Cortex of kidney (tissue), 1 donor: ENCODE measurements at places on chromosomes 2 and 18.

DNA sequence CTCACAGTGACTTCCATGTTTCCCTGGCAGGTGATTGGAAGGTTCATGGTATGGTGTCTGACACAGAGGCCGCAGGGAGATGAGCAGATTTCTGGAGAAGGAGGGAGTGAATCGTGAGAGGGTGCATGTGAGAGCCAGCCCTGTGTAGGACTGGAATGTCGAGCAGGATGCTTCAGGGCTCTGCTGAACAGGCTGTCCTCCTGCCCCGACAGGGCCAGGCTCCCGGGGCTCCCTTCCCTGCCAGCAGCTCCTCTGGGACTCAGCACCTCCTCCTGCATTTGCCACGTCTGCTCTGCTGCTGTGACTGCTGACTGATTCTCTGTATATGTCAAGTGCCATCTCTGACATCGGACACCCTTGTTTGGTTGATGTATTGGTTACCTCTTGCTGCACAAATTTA lies 38.5 kb upstream of the INHBB start:
- DNase-seq: no peak

- no peak for DNase-seq
Observed at GRCh38 chr2:128369108-128369555, 50.5 kb upstream of the HS6ST1 start.

GRCh38 chr2:74420006-74420405 lies 1.4 kb downstream of the C2orf81 start:
- no peak for DNase-seq

- no peak for DNase-seq
Observed at GRCh38 chr2:181742922-181743722, 62.8 kb upstream of the NEUROD1 start.

DNA sequence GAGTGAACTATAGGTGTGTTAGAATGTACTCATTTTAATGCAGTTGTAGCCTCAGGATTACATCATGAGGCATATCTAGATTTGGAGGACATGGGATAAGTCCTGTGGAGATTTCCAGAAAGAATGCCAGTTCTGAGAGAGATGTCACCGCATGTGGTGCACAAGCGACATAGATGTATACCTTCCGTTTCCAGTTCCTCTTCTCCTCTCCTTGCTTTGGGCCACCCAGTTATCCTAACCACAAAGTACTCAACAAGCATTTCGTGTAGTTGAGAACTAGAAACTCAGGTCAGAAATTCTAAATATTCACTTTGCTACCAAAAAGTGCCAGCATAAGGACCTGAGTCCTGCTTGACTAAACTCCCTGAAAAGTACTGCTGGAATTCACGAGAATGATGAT lies 66.5 kb downstream of the KCTD18 start:
- no peak for DNase-seq

GRCh38 chr2:128638341-128639119 lies 319.9 kb upstream of the HS6ST1 start:
- DNase-seq: no peak

DNA sequence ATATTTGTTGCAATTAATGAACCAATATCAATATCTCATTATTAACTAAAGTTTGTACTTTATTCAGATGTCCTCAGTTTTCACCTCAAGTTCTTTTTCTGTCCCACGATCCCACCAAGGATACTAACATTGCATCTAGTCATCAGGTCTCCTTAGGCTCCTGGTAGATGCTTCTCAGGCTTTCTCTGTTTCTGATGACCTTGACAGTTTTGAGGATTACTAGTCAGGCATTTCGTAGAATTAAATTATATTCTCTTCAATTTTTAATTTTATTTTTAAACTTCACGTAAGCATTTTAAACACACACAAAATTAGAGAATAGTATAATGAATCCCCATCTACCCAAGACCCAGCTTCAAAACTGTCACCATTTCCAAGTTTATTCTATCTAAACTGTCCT lies 5.6 kb upstream of the ACYP2 start:
- DNase-seq: no peak

DNA sequence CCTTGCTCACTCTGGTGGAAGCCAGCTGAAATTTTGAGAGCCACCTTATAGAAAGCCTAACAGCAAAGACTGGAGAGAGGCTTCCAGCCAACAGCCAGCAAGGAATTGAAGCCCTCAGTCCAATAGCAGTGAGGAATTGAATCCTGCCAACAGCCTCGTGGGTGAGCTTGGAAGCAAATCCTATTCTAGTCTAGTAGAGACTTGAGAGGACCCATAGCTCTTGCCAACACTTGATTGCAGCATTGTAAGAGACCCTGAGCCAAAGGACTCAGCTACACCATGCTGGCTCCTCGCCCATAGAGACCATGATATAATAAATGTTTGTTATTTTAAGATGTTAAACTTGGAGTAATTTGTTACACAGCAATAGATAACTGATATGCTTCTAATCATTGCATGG lies 403.0 kb upstream of the TNP1 start:
- no peak for DNase-seq

- no peak for DNase-seq
Observed at GRCh38 chr18:35242426-35242825, 1.6 kb downstream of the ZNF397 start.

GRCh38 chr18:13007248-13007560 lies 16.0 kb downstream of the CEP192 start:
- DNase-seq: no peak

DNA sequence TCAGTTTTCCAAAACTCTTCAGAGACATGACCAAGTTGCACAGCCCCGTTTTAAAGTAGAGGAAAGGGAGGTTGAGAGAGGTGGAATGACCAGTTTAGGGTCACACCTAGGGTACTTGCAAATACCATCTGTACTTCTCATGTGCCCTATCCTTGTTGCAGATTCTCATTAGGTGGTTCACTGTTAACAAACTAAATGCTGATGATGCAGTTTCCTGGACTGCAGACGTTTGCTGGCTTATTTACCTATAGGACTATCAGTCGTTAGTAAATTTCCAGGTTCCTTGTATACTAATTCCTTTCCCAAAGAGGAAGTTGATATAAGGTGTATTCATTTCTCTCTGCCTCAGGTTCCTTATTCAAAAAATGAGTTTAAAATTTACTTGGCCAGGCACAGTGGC lies 1.4 kb downstream of the FARP2 start:
- no peak for DNase-seq

DNA sequence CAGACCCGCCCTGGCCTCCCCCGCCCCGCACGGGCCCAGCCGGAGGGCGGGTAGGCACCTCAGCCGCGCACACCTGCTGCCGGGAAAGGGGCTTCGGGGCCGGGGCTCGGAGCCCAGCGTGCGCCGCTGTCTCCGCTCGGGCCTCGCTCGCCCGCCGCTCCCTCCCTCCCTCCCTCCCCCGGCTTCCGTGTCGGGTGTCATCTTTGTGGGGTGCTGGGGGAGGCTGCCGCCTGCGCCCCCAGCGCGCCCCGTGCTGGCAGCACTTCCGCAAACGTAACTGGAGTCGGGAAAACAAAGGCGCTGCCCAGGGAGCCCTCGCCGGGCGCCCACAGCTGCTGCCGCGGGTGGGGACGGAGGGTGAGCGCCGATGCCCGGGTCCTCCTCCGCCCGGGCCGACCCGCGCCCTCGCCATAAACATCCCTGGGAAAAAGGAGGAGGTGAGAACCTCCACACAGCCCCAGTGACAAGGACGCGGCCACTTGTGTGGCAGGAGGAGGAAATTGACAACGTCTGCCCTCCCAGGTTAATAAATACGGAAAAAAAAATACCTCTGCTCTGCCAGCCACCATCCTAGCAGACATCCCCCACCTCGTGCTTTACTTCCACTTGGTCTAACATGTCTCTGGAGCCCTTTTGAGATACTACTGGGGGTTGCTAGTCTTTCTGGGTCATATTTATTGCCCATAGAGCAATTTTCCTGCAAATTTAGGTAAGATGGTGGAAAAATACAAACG lies 550 bp downstream of the MFSD6 start:
- DNase-seq: no peak

GRCh38 chr2:70104231-70105111 lies 17.2 kb downstream of the PCBP1 start:
- DNase-seq: no peak
